ENCODE measurements at places on chromosomes 2 and 18.

- DNase-seq: no peak
Observed at GRCh38 chr2:94982675-94983074, 42.8 kb upstream of the MAL start.

GRCh38 chr2:105797298-105797819, 52.6 kb downstream of the NCK2 start:
- no peak for DNase-seq

DNA sequence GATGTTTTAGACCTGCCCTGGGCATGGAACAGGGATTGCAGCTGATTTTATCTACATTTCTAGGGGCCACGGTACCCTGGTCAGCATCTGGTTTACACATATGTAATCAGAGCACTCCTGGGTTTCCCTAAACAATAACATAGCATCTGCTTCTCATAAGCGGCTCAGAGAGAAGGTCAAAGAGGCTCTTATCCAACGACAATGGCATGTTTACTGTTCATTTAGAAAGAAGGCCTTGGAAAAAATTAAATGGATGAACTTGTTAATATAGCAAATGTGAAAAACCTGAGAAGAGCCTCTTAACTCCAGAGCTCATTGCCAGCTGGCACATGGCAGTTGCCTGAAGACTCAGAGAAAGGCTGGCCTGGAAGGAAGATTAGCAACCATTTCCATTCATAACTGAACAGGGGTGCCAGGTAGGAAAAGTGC, 202.8 kb upstream of the THUMPD2 start:
- DNase-seq: no peak

GRCh38 chr2:201924453-201924852, 109.2 kb upstream of the FZD7 start:
- DNase-seq: no peak

GRCh38 chr2:241670333-241671110, 16.1 kb downstream of the DTYMK start:
- no peak for DNase-seq

DNA sequence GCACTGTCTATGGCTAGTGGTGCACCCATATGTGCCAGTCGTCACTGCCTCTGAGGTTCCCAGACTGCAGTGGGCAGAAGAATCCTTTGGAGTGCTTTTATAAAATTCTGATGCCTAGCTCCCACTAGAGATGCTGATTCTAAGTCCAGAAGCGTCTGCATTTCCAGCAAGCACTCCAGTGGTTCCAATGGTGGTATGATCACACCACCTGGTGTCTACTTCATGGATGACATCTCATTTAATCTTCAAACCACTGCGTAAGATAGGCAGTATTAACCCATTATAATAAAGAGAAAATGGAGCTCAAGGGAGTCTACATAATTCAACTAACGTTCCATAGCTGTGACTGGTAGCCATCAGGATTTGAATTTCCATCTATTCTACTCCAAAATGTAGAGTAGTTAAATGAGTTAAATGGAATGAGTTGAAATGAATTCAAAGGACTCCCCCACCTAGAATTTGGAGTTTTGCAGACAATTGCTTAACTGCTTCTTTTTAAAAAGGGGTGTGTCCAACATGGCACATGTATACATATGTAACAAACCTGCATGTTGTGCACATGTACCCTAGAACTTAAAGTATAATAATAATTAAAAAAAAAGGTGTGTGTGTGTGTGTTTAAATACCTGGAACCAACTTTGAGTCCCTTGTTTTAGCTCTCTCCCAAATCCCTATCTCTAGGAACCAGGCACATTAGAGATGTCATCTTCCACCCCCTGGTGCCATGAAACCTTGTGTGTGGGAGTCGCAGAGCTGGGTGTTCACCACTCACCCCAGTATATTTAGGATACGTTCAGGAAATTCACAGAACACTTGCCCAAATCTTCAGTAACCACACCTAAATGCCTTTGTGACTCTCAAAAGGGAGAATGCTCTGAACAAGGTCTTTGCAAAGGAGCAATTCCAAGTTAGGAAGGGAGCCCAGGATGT, 14.1 kb downstream of the LAMA3 start:
- DNase-seq: no peak

DNA sequence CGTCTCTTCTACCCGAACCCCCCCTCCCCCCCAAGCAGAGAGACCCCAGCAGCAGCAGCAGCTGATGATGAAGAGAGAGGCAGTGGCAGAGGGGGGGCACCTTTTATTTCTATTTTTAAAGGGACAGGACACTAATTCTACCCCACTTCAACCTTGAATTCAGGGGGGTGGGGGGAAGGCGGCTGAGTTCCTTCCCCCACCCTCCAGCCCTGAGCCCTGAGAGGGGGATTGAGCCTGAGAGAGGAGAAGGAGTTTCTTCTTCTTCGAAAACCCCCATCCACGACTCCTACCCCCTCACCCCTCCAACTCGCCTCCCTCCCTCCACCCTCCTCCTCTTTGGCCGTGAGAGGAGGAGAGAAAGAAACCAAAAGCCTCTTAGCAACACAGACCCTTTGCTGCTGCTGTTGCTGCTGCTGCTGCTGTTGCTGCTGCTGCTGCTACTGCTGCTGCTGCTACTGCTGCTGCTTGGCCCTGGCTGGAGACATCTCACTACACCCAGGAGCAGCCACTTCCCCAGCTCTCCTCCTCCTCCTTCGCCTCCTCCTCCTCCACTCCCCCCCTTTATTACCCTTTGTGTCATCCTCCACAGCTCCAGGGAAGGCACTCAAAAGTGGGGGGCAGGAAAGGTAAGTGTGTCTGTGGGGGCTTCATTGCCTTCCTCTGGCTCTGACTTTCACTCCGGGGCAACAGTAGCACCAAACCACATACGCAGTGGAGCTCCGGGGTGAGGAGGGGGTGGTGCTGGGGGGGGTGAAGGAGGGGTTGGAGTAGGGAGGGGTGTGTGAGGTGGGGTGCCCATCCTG, at the start of gene MBD5:
TSS of gene MBD5 (plus strand) at position 33 of the 803 bp plus-strand sequence.
- DNase-seq: no peak

DNA sequence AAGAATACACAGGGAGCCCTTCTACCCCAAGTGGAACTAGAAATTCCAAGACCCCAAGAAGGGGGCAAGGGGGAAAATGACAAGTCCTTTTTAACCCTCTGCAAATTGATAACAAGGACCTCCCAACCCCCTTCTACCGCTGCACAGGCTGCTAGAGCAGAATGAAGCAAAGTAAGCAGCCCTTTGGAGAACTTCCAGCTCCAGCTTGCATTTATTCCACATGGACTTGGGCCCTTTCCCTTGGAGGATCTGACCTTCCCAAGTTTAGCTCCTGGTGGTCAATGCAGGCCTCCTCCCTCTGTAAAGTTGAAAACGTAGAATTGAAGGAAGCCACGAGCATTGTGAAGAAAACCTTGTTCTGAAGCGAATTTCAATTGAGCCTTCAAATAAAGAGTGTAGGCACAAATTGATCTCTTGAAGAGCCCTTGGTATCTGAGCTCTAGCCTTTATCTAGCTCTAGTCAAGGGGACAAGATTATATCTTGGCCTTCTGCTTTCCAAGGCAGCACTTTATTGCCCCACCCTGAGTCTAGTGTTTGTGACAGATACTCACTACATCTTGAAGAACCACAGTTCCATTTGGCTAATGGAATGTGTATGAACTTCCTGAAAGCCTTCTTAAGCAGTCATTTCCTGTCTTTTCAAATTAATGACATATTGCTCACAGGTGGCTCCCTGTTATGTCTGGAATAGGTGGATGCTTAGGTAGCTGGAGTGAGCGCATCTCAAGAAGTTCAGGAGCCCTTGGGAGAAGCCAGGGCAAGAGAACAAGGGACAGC, 37.2 kb downstream of the SLC14A2 start:
- DNase-seq: no peak

DNA sequence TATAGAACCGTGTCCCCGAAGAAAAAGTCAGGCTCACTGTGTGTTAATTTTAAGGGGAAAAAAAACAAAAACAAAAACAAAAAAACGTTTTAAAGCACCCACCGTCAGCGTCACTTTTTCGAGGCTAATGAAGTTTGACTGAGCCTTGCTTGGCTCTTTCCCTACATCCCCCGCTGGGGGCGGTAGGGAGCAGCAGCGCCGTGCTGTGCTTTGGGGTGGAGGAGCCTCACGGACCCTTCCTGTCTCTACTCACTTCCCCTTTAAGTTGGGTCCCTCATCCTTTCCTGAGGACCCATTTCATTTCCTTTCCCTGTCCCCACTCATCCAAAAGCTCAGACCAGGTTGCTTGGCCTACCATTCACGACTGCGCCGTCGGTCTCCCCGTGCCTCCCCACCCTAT, 82.8 kb upstream of the RPL31 start:
- no peak for DNase-seq

DNA sequence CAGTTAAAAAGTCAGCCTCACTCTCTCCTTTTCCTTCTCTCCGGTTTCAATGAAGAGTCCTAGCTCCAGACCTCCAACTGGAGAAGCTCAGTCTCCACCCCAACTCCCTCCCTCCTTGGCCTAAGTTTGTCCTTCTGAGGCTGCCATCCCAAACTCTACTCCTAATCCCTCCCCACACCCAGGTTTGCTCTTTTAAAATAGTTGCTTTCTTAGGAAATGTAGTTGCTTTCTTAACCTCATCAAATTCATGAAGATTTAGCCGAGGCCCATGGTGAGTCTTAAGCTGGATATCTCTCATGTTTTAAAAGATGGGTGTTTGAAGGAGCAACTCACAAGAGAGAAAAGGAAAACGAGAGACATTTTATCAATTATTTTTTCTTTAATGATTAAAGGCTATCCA, 937 bp upstream of the LANCL1 start:
- DNase-seq: no peak

DNA sequence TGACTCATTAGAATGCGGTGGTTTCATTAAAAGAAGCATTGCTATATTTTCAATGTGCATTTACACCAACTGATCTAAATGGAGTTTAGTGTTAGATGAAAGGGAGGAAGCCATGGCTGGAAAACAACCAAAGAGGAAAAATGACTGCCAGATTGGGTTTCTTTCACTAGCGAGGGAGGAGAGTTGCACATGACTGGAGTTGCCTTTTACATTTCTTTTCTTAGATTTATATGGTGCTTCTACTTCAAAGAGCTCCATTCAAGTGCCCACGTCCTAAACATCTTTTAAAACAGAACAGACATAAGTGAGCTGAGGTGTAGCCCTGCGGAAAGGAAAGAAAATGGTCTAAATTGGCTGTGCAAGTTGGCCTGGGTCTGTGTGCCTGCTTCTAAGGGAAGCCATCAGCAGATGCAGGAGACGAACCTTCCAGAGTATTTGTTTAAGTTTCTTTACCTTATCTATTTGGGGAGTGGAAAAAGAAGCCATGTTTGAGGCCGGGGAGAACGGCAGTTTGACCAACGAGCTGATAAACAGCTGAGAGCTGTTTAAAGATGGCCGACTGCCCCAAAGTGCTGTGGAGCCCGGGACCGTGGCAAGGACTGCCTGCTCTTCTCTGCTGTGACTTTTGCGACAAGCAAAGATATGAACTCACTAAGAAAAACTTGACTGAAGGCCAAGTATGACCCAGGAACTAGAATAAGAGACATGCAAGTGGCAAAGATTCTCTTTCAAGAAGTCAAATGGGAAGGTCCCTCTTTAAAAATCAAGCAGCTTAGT, 327.0 kb downstream of the ZNF516 start:
- DNase-seq: no peak

GRCh38 chr2:152348388-152348787, 13.4 kb downstream of the FMNL2 start:
- DNase-seq: no peak

DNA sequence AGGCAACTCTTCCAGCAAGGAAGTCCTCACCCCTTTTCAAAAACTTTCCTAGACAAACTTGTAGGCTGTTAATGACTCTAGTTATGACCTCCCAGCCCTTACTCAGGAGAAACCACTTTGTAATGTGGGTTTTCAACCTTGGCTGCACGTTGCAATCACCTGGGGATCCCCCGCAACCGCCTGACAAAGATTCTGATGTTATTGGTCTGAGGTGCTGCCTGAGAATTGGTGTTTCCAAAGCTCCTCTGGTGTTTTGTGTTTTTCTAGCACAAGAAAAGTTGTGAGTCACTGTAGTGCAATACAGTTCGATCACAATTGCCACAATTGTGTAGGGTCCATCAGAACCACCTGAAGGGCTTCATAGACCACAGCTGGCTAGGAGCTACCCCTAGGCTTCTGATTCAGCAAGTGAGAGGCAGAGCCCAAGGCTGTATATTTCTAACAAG, 121.6 kb downstream of the SP100 start:
- no peak for DNase-seq

- no peak for DNase-seq
Observed at GRCh38 chr2:171985076-171985475, 14.7 kb upstream of the METAP1D start.

DNA sequence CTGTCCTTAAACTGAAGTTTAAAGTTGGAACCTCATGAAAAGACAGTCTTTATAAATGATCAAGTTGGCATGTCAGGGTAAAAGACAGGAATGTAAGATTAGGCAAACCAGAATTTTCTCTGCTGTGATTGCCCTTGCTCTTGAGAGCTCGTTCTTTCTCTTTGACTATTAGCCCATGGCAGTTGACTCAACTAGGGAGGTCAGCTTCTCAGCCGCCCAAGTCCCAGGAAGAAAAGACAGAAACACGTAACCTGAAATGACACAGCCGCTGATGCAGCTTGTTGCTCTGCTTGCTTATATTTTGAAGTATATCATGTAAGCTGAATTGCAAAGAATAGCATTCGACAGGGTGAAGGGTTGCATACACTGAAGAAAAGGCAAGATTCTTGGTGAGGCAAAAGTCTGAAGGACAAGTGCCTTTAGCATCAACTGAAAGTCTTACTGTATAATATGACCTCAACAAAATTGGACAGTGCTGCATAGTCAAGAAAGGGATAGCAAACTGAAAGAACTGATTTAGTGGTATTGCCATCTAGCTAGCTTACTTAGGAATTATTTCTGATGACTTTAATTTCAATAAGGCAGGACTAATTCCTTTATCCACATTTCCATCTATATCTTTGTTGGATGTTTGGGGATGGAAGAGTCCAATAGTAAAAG, 54.7 kb downstream of the ARHGAP15 start:
- no peak for DNase-seq

- no peak for DNase-seq
Observed at GRCh38 chr2:128197059-128197458, 106.1 kb downstream of the UGGT1 start.

DNA sequence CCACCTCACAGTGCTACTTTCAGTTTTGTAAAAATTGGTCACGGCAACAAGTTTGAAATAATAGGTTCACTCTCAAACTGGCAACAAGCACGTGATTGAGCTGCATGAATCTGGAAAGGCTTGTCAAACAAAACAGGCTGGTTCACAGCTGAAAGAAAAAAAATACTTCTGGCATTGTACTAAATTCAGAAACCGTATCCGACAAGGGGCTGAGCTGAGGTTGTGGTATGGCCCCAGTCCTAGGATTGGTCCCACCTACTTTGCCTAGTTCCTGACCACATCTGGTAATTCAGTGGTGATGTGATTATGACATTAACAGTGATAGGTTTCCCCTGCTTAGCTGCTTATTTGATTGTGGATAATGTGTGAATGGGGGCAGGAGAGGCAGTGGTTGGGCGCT, 326.5 kb upstream of the THUMPD2 start:
- DNase-seq: no peak

All from stimulated activated CD4-positive, alpha-beta T cell treated with anti-CD3 and anti-CD28 coated beads, TNF-alpha, amount 100 ng/mL, for 4 hours (primary cell).